ENCODE measurements at places on chromosomes 12 and 14.

GRCh38 chr14:91328313-91329050, 84.0 kb upstream of the GPR68 start:
- no peak for DNase-seq

GRCh38 chr14:52312931-52313355, 1.2 kb upstream of the PTGER2 start:
- no peak for DNase-seq

GRCh38 chr12:96329545-96329944, 70.7 kb downstream of the CDK17 start:
- DNase-seq: no peak

DNA sequence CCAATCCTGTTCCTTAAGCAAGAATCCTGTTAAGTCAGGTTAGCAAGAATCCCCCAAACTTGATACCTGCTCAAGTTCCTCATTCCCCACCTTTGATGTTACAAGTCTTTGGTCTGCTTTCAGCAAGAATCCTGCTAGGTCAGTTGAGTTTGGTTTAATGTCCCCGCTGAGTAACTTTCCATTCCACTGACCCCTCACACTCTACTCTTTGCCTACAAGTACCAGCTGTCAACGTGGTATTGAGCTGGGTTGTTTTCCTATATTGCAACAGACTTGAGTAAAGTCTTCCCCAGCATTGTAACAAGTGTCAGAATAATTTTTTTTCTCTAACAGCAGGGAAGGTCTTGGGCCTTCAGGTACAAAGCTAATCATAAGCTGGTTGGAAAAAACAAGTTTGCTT, 6.3 kb downstream of the PPM1H start:
- DNase-seq: no peak

DNA sequence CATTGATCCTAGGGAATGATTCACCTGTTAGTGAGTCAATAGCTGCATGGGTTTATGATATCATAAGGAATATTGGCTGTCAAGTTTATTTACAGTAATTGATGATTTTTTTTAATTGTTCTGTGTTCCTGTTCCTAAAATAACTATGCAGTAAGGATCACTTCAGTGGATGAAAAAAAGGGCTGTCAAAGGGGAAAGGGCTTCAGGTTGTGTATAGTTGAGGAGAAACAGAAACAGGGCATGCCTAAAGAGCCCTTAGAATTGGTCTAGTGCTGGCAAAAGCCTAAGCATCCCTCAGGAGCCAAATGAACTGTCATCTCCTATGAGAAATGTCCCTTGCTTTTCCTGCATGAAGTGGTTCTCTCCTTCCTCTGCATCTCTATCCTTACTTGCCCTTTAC, 444.9 kb downstream of the RMST start:
- DNase-seq: no peak

DNA sequence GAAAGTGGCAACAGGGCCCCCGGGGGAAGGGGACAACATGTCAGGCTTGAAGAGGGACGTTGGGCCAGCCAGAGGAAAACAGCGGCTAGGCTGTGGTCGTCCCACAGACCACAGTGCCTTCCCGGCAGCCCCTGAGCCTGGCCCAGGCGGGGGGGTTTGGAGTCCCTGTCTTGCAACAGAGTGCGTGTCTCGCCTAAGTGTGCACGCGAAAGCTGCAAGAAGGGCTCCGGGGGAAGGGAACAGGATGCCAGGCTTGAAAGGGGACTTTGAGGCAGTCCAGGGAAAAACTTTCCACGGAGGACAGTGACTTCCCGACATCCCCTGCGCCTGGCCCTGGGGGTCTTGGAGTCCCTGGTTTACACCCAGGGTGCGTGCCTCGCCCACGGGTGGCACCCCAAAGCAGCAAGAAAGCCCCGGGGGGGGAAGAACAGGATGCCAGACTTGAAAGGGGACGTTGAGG, 157.5 kb upstream of the ALG10B start:
- DNase-seq: no peak

GRCh38 chr12:87427770-87428169, 601.4 kb downstream of the C12orf50 start:
- no peak for DNase-seq

- DNase-seq: no peak
Measured at GRCh38 chr14:76498976-76499375, 123.0 kb downstream of the ESRRB start.

DNA sequence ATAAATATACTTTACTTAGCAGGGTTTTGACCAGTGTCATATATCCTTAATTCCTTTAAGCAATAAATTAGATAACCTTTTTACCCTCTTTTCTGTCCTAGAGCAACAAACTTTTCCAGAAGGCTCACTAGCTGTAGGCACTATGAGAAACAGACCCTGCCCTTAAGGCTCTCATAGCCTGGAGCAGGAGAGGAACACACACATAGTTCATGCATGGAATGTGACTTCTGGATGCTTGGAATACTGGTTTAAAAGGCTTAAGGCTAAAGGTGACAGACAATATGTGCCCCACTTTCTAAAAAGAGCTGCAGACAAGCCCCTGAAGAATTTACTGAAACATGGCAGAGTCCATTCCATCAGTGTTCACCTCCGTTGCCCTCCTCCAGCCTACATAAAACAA, 237.2 kb downstream of the TTC8 start:
- no peak for DNase-seq

GRCh38 chr14:33332497-33332896, 393.8 kb downstream of the NPAS3 start:
- no peak for DNase-seq

DNA sequence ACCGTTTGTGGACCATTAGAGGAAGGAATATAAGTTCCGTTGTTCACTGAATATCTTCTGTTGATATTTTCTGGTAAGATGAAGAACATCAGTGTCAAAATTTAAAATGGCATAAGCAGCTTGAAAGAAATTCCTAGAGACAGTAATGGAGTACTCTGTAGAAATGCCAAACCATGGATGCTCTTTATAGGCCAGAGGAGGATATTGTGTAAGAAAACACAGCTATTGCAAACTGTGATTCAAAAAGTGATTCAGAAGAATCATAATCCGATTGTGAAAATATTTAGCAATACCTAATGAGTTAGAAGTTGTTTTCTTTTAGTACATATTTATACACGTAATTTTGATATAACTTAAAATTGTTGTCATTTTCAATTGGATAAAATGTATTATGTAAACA, 102.8 kb downstream of the SLC16A7 start:
- no peak for DNase-seq

DNA sequence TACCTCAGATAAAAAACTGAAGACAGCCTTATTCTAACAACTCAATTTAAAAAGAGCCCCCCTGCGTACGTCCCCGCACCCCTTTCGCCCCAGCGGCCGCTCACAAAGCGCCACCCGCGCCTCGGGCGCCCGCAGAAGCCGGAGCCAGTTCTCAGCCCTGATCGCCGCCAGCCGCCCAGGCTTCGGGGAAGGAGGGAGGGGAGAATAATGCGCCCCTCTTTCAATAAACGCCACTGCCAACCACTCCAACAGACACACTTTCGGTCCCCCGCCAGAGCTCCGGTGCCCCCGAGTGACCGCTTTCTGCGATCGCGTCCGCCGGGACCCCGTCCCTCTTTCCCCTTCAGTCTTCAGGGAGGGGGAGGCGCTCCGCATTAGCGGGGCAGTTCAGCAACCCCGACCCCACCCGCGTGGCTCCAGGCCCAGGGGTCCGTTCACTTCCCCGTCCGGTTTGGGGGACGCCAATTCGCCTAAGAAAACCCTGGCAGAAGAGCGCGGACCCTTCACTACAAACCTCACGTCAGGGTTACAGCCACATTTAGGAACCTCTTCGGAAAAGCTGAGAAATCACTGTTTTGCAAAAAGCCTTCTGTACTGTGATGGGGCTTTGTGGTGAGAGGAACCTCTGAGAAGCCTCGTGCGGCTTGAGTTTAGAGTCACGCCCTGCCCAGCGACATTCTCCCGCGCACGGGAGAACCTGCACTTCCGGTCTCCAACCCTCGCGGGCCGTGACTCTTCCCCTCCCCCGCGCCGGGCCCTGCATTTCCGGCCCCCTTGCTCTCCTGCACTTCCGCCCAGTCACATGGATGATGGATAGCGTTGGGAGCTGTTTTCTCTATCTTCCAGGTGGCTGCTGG, 18.7 kb downstream of the FOXG1 start:
- no peak for DNase-seq

DNA sequence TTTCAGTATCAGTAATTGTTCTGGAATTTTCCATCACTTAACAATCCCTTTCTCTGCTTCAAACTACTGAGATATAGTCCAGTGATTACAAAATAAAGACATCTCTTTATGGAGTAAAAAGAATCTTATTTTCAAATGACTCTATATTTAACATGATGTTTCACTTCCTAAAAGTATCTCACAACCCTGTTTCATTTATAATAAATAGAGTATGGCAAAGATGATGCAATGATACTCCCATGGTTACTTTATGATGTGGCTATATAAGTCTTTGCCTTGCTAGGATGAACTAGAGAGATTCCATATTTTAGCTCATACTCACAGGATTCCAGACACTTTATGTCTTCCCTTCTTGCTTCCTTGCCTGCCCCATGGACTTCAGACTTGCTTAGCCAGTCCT, 953.5 kb upstream of the MDGA2 start:
- no peak for DNase-seq

DNA sequence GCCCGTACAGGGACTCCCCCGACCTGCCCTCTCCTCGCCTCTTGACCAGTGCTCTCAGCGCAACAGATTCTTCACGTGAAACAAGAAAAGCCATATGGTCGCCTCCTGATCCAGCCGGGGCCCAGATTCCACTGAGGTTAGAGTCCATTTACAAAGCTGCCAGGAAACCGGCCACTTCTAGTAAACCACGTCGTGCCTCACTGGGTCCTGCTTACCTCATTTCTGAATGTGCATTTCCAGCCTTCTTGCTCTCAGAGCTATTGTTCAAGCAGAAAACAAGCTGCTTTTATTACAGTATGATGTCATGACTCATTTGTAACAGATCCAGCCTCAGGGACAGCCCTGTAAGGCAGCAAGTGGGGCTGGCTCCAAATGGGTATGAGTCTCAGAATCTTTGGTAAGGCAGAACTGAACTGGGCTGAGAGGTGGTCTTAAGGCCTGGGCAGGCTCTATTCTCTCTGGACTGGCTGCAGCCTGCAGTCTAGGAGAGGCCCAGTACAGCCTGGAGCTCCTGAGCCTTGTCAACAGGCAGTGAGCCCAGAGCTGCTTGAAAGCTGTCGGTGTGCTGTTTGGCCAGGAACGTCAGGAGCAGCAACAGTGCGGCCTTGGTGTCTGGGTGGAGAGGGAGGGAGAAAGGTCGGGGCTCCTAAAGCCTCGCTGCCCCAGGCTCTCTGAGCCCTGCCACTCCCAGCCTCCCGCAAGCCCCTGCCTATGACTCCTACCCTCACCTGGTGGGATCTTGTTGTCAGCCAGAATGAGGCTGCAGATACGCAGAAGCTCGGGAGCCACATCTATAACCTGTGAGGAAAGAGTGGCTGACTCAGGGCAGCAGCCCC, 8.3 kb downstream of the REC8 start:
- no peak for DNase-seq

DNA sequence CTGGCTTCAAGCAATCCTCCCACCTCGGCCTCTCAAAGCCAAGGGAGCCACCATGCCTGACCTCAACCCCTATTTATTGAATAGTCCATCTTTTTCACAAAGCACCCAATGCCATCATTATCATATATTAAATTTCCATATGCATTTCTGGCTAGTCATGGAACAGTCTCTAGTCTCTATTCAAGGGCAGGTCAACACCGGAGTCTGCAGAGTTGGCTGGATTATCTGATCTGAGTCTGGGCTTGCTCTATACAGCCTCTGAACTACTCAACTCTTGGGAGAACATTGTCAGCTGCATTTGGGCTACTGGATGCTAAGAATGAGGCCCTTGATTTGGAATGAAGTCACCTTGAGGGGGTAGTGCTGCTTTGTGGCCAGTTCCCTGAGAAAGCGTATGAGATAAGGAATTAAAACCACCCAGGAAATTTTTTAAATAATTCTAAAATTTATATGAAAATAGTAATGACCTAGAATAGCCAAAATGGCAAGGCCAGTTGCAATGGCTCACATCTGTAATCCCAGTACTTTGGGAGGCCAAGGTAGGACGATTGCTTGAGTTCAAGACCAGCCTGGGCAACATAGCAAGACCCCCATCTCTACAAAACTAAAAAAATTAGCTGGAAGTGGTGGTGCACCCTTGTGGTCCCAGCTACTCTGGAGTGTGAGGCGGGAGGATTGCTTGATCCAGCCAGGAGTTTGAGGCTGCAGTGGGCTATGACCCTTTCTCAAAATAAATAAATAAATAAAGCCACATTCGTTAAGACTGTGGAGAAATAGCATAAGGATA, 6.9 kb upstream of the NAA25 start:
- no peak for DNase-seq

DNA sequence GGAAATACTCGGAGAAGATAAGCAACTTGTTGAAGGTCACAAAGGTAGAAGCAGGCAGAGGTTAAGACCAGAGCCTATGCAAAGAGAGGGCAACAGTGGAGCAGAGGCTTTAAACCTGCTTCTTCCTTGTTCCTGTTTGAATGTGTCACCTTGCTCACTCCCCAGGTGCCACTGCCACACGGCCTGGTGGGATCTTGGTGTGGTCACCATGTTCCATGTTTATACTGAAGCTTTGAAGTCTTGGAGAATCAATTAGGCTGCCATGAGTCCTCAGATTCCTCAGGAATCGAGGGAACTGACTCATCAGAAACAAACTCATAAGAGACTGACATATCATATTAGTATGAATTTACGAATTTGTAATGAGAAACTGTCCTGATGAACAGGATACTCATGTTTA, 46.8 kb downstream of the IQSEC3 start:
- no peak for DNase-seq

GRCh38 chr14:95998656-95999055, 40.5 kb upstream of the C14orf132 start:
- DNase-seq: no peak

- no peak for DNase-seq
Measured at GRCh38 chr14:100750762-100751699, 24.3 kb downstream of the DLK1 start.

GRCh38 chr12:39145175-39145999, 240.0 kb upstream of the CPNE8 start:
- DNase-seq: no peak

DNA sequence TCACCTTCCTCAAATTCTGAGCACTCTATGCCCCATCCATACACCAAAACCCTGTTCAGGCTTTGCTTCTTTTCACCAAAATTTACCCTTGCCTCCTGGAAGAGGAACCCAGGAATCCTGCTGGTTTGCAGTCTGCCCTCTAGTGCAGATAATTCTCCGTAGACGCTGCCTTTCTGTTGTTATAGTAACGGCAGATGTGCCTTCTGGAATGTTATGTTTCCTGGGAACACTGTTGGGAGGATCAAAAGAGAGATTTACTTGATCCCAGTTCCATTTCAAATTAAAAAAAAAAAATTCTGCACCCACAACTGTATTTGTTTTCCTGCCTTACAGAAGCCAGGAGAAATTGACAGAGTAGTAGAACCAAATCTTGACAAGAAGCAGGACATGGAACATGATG, 104.2 kb upstream of the RMST start:
- DNase-seq: no peak

DNA sequence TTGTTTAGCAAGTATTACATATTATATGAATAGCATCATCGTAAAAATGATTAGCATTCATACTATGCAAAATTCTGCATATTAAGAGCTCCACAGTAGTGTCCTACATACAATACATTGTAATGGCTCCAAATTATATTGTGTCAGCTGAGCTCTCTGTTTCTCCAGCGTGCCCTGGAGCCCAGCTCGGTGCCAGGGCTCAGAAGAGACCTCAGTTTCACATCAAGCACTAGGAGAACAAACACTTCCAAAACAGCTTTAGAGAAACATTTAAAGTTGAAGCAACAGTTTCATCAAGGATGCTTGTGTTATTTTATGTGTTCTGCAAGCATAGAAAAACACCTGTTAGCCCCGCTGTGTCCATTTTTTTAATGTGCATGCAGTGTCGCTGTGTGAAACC, 456.9 kb downstream of the EGLN3 start:
- DNase-seq: no peak

All from NK-92 treated with Interleukin-12 subunit alpha and Interleukin-12 subunit beta, amount 100 ng/mL, for 24 hours (cell line).